ENCODE measurements at places on chromosomes 2 and 18.

GRCh38 chr18:39611381-39612100 lies 2045.9 kb upstream of the CELF4 start:
- DNase-seq, result peak; percentile 43

GRCh38 chr2:158943973-158944372 lies 24.5 kb upstream of the TANC1 start:
- DNase-seq, result no peak

GRCh38 chr18:62637807-62638687 lies 77.3 kb upstream of the PHLPP1 start:
- no peak for DNase-seq

DNA sequence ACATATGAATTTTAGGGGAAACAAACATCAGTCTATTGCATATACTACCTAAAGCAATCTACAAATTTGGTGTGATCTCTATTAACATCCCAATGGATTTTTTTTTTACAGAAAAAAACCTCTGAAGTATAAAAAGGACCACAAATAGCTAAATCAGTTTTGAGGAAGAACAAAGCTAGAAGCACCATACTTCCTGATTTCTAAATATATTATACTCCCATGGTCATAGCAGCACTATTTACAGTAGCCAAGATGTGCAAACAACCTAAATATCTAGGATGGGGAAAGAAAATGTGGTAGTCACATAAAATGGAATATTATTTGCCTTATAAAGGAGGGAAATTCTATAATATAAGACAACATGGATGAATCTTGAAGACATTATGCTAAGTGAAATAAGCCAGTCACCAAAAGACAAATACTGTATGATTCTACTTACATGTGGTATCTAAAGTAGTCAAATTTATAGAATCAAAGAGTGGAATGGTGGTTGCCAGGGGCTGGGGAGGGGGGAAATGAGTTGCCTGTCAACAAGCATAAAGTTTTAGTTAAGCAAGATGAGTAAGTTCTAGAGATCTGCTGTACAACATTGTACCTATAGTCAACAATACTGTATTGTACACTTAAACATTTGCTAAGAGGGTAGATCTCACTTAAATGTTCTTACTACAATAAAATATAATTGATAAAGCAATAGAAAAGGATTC lies 17.6 kb upstream of the CASP8 start:
- no peak for DNase-seq

GRCh38 chr2:32745675-32746074 lies 117.8 kb downstream of the TTC27 start:
- no peak for DNase-seq

GRCh38 chr2:225398372-225398771 lies 1.1 kb upstream of the NYAP2 start:
- DNase-seq, result no peak

DNA sequence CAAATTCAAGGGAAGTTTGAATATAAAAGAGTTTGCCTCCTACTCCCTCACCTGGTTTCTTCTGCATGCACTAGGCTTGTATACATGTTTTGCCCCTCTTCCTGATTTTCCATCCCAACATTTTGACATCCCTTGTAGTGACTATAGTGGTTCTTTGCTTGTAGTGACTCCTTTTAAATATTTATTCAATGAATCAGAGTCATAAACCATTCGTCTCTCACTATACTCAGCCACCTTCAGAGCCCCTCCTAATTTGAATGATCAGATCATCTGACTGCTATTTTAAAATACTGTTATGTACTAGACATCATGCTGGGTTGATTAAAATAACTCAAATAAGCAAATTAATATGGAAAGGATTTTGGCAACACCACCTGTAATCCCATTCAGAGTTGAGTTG lies 492.1 kb upstream of the PIK3C3 start:
- no peak for DNase-seq

- DNase-seq, result no peak
These were observed 126.7 kb downstream of the PRKCE start for GRCh38 chr2:45777996-45778719.

DNA sequence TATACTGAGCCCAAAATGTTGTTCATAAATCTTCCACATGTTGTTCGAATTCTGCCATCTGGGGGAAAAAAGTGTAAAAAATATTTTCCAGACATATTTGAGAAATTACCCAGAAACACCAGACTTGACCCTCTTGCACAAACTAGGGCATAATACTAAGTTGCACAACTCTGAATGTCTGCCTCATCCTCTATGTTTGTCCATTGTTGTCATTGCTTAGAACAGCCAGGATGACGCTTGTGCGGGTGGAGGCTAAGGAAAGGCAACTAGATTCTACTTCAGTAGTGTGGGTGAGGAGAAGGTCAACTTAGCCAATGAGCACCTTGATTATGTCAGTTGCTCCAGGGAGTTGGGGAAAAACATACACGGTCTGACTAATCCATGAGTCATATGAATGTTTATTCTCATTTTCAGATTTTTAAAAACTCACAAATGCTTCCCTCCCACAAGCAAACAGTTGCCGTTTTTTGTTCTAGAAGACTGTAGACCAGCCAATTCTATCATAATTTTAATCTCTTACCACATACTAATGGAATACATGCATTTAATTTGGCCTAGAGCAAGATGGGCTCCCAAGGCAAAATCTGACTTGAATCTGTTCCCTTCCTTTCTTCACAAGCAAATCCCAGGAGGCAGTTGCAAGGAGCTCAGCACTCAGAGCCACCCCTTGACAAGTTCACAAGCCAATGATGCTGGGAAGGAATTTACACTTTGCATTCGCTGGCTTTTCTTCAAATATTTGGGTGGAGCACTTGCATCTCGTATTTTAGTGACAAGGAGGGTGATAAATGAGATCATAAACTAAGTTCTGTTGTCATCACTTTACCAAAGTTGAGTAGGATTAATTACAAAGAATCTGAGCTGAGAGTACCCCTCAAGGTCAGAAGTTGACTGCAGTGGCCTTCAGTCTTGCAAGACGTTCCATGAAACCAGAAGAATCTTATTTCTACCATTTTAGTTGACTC lies 163.2 kb upstream of the TWIST2 start:
- DNase-seq, result peak; percentile 95

DNA sequence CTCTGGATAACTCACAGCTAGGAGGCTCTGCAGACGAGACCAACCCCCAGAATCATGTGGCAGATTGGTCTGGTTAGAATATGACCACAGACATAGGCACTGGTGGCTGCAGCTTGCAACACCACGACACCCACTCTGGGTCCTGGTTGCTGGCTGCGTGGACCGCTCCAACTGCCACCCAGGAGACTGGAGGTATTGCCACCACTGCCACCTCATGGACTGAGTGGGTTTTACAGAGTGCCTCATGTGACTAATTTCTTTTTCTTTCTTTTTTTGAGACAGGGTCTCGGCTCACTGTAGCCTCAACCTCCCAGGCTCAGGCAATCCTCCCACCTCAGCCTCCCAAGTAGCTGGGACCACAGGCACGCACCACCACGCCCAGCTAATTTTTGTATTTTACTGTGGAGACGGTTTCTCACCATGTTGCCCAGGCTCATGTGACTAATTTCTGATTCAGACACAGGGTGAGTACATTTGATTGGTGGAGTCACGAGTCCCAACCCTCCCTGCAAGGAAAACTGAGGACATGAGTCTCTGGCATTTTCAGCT lies 29.9 kb upstream of the NT5DC4 start:
- DNase-seq, result peak; percentile 21

GRCh38 chr2:236393581-236393980 lies 129.4 kb upstream of the ASB18 start:
- DNase-seq, result no peak

DNA sequence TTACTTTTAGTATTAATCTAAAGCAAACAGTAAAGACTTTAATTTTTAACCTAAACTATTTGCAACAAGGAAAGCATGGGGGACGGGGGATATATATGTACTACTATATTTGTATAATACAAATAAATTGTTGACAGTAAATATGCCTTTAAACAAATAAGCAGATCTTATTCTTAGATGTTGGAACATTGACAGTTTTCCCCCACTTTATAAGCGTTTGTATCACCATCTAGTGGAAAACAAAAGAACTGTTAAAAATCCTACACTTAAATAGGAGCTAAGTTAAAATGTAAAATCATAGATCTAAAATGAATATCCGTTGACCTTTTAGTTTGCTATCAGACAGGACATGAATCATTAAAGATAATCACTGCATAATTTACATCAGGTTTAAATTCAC lies 50.0 kb downstream of the RBBP8 start:
- peak; percentile 39 for DNase-seq

DNA sequence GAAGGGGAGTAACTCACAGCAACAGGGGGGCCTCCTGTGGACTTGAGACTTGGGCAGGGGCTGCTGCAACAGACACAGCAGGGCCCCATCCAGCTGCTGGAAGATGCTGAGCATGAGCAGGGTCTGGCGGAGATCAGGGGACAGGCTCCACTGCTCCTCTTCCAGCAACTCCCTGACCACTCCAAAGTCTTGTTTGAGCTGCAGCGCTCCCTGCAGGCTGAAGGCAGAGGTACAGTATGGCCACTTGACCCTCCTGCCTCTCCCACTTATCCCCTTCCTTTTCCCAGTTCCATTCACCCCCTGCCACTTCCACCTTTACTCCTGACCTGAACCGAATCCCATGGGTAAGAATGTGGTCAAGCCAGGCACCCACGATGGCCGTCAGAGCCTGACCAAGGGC lies 2.4 kb upstream of the MRPL53 start:
- DNase-seq, result no peak

- peak; percentile 94 for DNase-seq
These were observed 51.7 kb downstream of the NOP58 start for GRCh38 chr2:202317080-202317857.

- DNase-seq, result no peak
These were observed 90.1 kb upstream of the TGFA start for GRCh38 chr2:70643715-70644114.

GRCh38 chr2:2799151-2799697 lies 468.1 kb upstream of the MYT1L start:
- DNase-seq, result no peak

GRCh38 chr2:151840216-151841046 lies 12.2 kb upstream of the ARL5A start:
- no peak for DNase-seq

GRCh38 chr2:215831296-215831913 lies 181.9 kb downstream of the MREG start:
- DNase-seq, result no peak

- peak; percentile 59 for DNase-seq
These were observed 39.4 kb downstream of the CMPK2 start for GRCh38 chr2:6826081-6826913.

- no peak for DNase-seq
These were observed 10.2 kb downstream of the GPR55 start for GRCh38 chr2:230914886-230915285.

- peak; percentile 61 for DNase-seq
These were observed 377.7 kb upstream of the ST6GAL2 start for GRCh38 chr2:107263628-107264027.

DNA sequence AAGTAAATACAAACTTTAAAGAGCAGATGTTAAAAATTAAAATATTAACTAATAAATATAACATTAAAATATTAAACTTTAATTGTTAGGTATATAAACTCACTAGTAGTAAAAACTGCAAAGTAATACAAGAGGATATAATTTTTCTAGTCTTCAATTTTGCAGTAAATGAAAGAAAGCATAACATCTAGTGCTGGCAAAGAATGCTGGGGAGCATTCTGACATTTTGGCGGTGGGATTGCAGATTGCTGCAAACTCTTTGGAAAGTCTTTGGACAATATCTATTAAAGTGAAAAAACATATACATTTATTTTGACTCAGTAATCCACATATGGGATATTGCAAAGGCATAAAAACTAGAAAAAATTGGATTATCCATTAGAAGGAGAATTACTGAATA lies 175.0 kb downstream of the GCA start:
- DNase-seq, result no peak

DNA sequence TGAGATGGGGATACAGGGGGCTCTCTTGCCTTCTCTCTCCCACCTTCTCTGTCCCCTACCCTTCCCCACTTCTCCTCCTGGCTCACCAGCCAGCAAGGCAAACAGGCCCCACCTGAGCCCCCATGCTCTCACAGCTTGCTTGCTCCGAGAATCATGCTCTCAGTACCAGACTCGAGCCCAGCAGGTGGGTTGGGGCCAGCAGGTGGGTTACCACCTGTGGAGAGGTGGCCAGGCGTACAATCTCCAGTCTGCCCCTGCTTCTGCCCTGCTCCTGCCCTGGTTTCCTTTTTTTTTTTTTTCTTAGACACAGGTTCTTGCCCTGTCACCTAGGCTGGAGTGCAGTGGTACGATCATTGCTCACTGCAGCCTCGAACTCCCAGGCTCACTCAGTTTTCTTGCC lies 214.5 kb downstream of the SH3RF3 start:
- DNase-seq, result no peak

- DNase-seq, result no peak
These were observed 36.5 kb downstream of the NAB1 start for GRCh38 chr2:190685333-190685732.

GRCh38 chr2:137947728-137948336 lies 16.4 kb upstream of the HNMT start:
- peak; percentile 60 for DNase-seq

DNA sequence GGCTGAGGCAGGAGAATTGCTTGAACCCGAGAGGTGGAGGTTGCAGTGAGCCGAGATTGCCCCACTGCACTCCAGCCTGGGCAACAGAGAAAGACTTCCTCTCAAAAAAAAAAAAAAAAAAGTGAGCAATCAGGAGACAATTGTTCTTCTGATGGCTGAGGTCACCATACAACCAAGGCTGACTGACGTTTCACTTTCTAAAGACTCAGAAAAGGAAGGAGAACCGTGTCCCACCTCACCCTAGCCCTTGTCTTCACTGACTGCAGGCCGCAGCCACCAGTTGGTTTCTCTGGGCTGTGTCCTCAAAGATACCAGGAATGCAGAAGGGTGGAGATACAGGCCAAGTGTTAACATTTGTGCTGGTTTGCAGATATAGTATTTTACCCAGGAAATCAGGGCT lies 7.7 kb upstream of the SLC35F6 start:
- DNase-seq, result no peak

DNA sequence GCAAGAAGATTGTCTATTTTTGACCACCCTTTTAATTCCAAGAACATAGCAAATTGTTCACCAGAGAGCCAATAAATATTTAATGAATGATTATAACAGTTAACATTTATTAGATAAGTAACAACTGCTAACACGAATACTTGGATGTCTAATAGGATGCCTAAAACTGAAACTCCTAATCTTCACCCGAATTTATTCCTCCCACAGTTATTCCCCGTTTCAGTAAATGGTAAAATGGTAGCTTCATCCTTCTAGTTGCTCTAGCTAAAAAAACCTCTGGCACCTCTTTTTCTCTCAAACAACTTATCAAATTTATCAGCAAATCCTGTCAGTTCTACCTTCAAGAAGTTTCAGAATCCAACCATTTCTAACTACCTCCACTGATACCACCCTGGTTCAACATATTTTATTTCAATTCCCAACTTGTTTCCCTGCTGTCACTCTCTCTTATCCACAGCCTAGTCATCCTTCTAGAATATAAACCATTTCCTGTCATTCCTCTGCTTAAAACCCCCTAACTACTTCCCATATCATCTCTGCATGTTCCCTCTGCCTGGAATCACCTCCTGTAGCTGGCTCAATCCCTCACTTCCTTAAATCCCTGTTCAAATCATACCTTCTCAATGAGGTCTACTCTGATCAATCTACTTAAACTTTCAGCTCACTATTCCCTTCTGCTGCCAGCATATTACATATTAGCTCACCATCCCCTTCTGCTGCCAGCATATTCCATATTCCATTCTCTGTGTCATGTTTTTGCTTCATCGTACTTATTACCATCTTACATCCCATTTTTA lies 93.8 kb downstream of the ROCK2 start:
- DNase-seq, result peak; percentile 22
